ENCODE measurements at places on chromosomes 1 and 21.

DNA sequence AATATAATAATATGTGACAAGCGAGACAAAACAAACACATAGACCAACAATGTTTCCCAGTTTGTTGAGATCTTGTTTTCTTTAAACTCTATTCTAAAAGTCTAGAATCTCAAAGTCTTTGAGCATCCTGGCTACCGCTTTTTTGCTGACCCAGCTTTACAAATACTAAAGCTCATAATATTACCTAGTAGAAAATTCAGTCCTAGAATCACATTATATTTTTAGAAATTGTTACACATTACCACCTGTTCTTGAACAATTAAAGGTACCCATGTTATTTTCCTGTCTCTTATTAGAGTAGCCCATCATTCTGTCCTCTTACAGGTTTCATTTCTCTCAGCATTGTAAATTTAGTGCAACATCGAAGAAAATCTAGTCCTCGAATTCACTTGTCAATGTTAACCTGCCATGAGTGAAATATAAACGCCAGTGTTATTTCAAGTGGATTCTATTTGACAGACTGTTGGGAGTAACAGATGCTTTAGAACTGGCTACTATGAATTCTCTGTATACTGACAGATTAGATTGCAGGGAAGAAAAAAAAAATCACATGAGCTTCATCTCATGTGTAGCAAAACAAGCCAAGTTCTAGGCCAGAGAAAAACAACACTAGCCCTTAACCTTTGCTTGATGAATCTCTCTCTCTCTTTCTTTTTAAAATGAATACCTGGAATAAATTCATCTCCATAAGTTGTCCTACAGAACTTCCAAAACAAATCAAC is 851.2 kb upstream of the ADAMTS5 start:
- DNase-seq, result no peak

DNA sequence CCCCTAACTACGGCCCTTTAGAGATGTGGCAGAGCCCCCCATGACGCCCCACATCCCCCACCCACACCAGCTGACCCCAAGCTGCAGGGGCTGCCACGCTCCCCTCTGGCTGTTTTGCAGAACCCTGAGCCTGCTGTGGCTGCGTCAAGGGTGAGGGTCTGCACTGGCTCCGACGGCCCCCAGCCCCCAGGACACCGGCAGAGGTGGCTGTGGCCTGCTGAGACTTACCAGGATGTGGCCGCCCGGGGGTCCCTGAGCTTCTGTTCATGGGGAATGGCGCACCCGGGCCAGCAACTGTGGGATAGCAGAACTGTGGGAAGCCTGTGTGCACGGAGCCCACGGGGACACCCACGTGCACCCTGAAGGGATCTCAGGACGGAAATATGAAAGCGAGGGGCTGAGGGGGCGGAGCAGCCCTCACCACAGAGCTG is 12.8 kb upstream of the RNF223 start:
- DNase-seq, result no peak

DNA sequence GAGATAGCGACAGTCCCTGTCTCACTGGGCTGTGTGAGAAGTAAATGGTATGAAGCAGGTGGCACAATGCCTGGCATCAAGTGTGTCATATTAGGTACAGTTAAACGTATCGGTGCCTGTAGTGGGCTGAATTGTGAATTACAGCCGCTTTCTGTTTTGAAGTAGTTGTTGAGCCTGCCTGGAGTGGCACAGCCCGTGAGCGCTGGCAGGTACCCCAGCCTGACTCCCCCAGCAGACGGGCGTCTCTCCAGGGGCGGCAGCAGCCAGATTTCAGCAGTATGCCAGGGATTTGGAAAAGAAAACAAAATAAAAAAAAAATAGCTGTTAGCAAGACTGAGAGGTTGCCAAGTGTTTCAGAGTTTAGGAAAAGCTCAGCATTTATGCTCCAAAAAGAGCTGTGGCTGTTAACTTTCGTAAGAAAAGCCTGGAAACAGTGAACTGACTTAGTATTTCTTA is 26.6 kb upstream of the GPR153 start:
- no peak for DNase-seq

DNA sequence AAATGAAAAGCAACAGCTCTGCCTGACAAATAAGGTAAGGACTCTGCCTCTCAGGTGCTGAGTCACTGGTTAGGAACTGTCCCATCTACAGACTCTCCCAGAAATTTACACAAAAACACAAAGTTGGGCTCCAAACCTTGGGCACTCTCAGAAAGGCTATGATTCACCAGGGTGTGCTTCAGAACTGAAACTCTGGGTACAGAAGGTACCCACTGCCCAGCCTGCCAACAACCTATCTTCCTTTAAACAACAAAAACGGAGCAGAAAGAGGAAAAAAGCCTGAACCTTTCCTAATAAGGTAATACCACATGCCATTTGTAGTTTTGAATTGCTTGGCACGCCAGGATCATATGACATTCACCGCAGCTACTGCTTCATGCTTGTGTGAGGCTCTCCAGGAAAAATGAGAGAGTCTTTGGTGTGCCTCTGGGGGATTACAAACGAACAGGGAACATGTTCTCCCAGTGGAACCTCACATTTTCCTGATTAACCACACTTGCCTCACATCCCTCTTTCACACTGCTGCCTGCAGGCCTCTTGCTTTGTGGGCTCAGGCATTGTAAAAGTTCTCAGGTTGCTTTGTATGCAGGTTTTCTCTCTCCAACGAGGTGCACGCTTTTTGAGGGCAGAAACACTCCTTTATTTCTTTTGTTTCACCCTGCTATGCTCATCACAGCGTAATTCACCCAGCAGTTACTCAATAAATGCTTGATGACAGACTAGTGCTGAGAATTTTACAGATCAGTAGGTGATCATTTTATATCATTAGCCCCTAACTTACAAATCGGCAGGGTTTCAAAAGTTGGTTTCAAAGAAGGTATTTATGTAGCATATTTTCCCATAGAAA is 65.1 kb downstream of the GADD45A start:
- DNase-seq, result no peak

GRCh38 chr1:205961405-205961804 is 18.1 kb upstream of the SLC26A9 start:
- no peak for DNase-seq

- no peak for DNase-seq
Observed at GRCh38 chr1:41388510-41388909, 27.3 kb downstream of the FOXO6 start.

GRCh38 chr1:210374600-210374953 is 45.9 kb downstream of the HHAT start:
- no peak for DNase-seq

All from stimulated activated CD8-positive, alpha-beta memory T cell treated with anti-CD3 and anti-CD28 coated beads, Interleukin-4, amount 100 ng/mL, for 1 hour (primary cell).